ENCODE measurements at places on chromosomes 2 and 18. TPM values are rescaled to one million over a fixed set of nuclear protein-coding genes. Genes with fewer than 3 reads are reported as not detected.

The SGPP2 gene
- total RNA-seq: 85.9 TPM

The CENPA gene
- total RNA-seq: 0.86 TPM

The KCNF1 gene
- total RNA-seq: 0.15 TPM

The SCG2 gene
- 0.15 TPM for total RNA-seq

GRCh38 chr18:36127836-36128529 lies 1.2 kb downstream of the SLC39A6 start:
- no peaks in the 10 kb centered on the region for H3K27me3 ChIP-seq
- no peak for DNase-seq
- H3K27ac ChIP-seq: peak overlapping the region; percentile 99
- H3K4me1 ChIP-seq: peaks cover 21% of the 10 kb centered on the region

- H3K4me1 ChIP-seq: peaks cover 13% of the 10 kb centered on the region
- peaks cover 14% of the 10 kb centered on the region for H3K36me3 ChIP-seq
- no peak overlapping the region for H3K4me3 ChIP-seq
- no peak for DNase-seq
- H3K27me3 ChIP-seq: no peaks in the 10 kb centered on the region
- no peak overlapping the region for H3K27ac ChIP-seq
Observed at GRCh38 chr2:47013383-47013782, 97.8 kb upstream of the MCFD2 start.

DNA sequence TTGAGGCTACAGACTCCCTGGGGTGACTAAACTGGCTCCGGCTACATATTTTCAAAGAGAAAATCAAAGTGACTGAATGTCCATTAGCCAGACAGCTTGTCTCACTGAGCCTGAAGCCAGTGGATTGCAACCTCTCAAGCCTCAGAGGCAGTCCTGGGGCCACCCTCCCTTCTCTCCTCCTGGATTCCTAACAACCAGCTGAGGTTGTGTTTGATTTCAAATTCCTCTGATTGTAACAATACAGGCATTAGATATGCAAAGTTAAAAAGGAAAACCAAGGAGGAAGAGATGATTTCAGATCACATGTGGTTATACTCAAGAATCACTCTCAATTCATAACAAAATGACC lies 101.0 kb upstream of the LMAN1 start:
- peak overlapping the region; percentile 27 for H3K27ac ChIP-seq
- H3K4me1 ChIP-seq: no peaks in the 10 kb centered on the region
- H3K27me3 ChIP-seq: no peaks in the 10 kb centered on the region
- H3K36me3 ChIP-seq: no peaks in the 10 kb centered on the region
- no peak for DNase-seq
- H3K4me3 ChIP-seq: no peak overlapping the region

GRCh38 chr2:2974982-2975381 lies 402.6 kb downstream of the EIPR1 start:
- DNase-seq: no peak
- H3K4me3 ChIP-seq: no peak overlapping the region
- no peaks in the 10 kb centered on the region for H3K27me3 ChIP-seq
- H3K36me3 ChIP-seq: no peaks in the 10 kb centered on the region

DNA sequence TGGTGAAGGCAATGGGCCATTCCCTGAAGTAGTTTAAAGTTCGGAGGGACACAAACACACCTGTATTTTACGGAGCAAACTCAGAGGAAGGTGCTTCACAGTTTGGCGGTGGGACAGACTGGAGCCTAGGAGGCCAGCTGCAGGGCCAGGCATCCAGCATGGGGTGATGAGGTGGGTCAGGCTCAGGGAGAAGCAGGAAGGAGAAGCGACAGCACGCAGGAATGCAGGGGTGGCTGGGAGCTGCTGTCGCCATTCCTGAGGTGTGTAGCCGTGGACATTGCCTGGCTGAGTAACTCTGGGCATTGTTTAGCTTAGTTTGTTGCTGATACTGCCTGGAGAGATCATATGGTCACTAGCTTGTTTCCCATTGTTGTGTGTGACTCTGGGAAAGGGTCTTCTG lies 35.8 kb upstream of the METTL21A start:
- H3K4me3 ChIP-seq: no peak overlapping the region
- H3K27ac ChIP-seq: no peak overlapping the region
- H3K4me1 ChIP-seq: no peaks in the 10 kb centered on the region
- no peaks in the 10 kb centered on the region for H3K36me3 ChIP-seq
- H3K27me3 ChIP-seq: no peaks in the 10 kb centered on the region

All from upper lobe of left lung (tissue), 6 donors.